ENCODE measurements at places on chromosomes 7 and 10. TPM values are rescaled to one million over a fixed set of nuclear protein-coding genes. Genes with fewer than 3 reads are reported as not detected.

FFAR4 gene
- total RNA-seq, result 0.08 TPM

MKRN1 gene
- 90.0 TPM for total RNA-seq

SPAM1 gene
- total RNA-seq, result not detected

FXYD4 gene
- total RNA-seq, result not detected

SEMA3E gene
- 0.27 TPM for total RNA-seq

GRCh38 chr10:95745501-95745900 is 10.5 kb upstream of the ENTPD1 start:
- DNase-seq, result no peak

DNA sequence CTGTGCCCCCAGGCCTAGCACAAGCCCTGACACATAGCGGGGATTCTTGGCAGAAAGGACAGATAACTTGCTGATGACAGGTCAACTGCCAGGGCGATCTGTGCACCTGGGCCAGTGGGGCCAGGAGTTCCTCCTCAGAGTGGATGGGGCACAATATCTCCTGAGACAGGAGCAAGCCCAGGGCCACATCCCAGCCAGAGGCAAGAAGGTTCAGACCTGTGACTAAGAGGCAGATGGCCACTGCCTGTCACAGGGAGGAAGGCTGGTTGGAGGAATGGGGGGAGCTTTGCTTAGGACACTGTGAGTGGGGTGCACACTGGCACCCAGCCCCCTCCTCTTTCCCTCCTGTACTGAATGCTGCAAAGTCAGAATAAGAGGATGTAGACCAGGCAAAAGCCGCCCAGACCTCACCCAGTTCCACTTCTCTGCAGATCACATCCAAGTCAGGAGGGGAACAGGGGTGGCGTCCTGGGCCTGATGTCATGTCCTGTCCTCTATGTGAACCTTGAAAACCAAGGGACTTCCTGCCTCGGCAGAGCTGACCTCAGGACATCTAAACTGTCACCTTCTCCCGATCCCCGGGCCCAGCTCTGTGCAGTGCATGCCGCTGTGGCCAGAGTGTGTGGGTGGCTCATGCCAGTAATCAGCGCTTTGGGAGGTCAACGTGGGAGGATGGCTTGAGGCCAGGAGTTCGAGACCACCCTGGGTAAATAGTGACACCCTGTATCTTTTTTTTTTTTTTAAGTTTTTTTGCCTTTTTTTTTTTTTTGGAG is 1.3 kb downstream of the GUSB start:
- peak; percentile 65 for DNase-seq

GRCh38 chr10:46787321-46787615 is 124.0 kb upstream of the PTPN20 start:
- no peak for DNase-seq

DNA sequence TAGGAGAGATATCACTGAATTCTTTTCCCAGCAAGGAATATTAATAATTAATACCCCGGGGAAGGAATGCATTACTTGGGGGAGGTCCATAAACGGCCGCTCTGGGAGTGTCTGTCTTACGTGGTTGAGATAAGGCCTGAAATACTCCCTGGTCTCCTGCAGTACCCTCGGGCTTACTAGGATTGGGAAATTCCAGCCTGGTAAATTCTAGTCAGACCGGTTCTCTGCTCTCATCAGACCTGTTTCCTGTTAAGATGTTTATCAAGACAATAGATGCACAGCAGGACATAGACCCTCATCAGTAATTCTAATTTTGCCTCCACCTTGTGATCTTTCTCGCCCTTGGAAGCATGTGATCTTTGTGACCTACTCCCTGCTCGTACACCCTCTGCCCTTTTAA is 162.8 kb upstream of the KCND2 start:
- DNase-seq, result no peak

DNA sequence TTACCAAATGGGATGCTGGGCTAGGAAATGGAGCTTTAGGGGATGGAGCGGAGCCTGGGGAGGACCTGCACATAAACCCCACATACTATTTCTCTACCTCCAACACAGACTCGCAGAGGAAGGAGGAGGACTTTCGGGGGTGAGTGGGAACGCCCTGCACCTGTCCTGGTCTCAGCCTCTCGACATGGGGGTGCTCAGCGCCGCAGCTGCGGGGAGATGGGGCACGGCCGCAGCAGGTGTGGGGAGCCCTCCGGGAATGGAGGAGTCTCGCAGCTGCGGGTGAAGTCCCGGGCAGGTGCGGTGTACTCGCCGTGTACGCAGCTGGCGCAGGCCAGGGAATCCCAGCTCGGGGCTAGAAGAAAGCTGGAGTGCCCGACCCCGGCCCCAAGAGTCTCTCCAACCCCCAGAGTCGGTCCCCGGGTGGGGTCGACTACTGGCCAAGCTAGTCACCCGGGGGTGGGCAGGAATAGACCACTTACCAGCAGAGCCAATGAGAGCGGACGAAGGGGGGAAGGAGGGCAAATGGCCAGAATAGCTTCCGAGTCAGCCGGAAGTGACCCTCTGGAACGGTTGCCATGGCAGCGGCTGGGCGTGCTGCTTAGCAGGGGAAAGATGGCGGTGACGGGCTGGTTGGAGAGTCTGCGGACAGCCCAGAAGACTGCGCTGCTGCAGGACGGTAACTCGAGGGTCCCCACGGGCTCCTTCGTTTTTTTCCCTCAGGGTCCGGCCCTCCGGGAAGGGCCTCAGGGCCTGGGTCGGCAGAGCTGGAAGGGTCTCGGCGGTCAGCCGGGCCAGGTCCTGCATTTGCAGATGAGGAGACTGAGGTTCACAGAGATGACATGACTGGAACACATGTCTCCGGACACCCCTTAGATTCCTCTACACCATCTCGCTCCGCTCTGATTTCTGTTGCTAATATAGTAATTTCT is at the start of the genes DPCD and POLL:
DPCD (plus strand) TSS at position 597 of the 929 bp plus-strand sequence; CDS start at position 613, 16 bp downstream.
POLL (minus strand) TSS at position 533 of the 929 bp plus-strand sequence. CDS start 897 bp downstream, outside the sequence.
- DNase-seq, result peak; percentile 98

GRCh38 chr7:154469652-154470051 is 417.5 kb downstream of the DPP6 start:
- no peak for DNase-seq

DNA sequence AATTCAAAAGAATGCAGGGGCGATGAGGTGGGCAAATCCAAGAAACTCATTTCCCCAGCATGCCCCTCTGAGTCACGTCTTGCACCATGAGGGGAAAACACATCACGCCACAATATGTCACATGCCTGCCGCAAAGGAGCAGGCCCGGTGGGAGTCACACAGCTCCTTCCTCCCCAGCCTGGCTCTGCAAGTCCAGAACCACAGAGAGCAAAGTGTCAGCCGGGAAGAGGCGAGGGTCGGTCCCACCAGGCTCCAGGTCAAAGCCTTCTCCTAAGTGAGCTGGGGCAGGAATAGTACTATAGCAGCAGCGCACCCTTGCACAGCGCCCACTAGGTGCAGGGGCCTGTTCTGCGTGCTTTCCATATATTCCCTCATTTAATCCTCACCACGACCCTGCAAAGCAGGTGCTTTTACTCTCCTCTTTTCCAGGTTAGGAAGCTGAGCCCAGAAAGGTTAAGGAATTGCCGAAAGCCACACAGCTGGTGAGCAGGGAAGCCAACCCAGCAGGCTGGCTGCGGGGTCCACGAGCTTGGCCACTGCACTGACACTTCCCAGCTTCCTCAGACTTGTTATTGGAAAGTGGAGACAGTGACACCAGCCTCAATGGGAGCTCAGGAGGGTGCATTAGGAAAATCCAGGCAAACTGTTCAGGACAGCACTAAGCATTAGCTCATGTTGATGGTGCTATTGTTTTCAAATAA is 94.0 kb upstream of the ZMIZ1 start:
- DNase-seq, result peak; percentile 39

GRCh38 chr10:27345455-27345920 is 104.9 kb upstream of the ACBD5 start:
- DNase-seq, result no peak

DNA sequence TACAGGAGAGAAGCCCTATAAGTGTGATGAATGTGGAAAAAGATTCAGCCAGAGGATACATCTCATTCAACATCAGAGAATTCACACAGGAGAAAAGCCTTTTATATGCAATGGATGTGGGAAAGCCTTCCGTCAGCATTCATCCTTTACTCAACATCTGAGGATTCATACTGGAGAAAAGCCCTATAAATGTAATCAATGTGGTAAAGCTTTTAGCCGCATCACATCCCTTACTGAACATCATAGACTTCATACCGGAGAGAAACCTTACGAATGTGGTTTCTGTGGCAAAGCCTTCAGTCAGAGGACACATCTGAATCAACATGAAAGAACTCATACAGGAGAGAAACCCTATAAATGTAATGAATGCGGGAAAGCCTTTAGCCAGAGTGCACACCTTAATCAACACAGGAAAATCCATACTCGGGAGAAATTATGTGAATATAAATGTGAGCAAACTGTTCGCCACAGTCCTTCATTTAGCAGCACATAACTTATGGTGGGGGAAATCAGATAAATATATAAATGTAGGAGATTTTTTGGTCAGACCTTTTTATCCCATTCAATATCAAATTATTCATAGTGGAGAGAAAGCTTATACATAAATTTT is 12.1 kb upstream of the MRPS17 start:
- no peak for DNase-seq

- no peak for DNase-seq
These were observed 54.5 kb downstream of the WAC start for GRCh38 chr10:28587270-28587969.

GRCh38 chr7:42961170-42961569 is 29.0 kb downstream of the MRPL32 start:
- no peak for DNase-seq

Measured in left ventricle myocardium inferior (tissue), 1 donor.